Activated CD8-positive, alpha-beta T cell treated with anti-CD3 and anti-CD28 coated beads, Interleukin-2, amount 10 ng/mL, durations not matched to agents 7 days and 5 days (primary cell): ENCODE measurements at places on chromosomes 3 and 15.

DNA sequence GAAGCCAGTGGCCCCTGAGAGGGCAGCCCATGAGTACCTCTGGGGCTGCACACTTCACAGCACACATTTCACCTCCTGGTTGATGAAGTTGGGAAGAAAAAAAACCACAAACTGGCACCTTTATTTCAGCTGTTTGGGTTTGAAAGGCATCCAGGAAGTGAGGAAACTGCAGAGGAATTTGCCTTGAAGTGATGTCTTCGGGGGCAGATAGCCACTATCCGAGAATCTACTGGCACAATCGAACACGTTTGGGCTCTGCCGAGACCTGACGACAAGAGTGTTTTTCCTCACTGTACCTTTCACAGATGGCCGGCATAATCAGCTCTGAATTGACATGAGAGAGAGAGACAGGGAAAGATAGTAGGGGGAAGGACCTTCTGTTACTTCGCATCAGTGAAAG lies 59.7 kb downstream of the LRIG1 start:
- no peak for DNase-seq

- DNase-seq = no peak
Observed at GRCh38 chr15:52491472-52491871, 37.2 kb downstream of the MYO5A start.

DNA sequence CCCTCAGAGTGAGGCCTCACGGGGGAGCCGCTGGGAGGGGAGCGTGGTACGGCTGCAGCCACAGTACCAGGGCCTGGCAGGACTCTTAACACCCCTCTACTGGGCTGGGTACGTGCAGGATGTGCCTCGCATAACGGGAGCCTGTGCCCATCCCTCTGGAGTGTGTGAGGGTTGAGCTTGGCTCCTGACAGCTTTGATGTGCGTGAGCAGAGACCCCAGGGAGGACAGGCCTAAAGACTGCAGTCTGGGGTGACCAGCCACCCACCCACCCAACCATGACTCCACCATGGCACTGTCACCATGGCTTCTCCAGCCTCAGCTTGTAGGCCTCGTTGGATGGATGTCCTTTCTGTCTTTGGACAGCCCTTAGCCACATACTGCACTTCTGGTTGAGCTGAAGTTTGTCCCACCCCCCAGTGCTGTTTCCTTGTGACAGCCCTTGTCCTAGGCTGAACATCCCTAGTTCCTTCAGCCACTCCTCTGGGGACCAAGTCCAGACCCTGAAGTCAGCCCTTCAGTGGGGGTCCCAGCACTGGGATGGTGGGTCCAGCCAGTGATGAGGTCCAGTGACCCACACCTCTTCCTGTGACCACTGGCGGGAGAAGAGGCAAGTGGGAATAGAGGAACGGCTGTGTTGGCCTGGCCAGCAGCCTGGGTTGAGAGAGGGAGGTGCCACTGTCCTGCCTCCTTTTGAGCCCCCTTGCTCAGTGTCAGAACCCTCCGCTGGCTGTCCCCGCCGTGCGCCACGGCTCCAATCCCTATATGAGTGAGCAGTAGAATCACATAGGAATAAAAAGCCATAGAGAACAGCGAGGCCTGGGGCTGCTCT lies 6.1 kb downstream of the GLYCTK start:
- DNase-seq = no peak

- DNase-seq = no peak
Observed at GRCh38 chr3:119809249-119810017, 27.5 kb downstream of the NR1I2 start.

GRCh38 chr3:173688216-173688842 lies 290.8 kb downstream of the NLGN1 start:
- DNase-seq = no peak

- DNase-seq = peak; percentile 38
Observed at GRCh38 chr3:48241796-48242455, 1.0 kb downstream of the ZNF589 start.

DNA sequence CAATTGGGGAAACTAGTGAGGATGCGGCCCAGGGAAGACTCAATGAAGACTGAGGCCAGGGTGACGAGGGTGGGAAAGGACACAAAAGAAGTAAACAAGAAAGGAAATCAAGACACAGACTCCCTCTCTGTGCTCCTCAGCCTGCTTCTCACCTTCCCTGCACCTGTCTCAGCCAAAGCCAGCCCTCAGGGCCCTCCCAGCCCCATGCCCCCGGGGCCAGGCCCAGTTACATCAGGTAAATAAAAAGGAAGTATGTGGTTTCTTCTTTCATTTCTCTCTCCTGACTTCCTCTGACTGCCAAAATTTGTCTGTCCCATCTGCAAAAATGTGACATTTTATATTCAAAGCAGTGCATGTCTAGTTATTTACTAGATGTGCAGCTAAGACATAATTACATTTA lies 328.0 kb downstream of the UACA start:
- DNase-seq = no peak

DNA sequence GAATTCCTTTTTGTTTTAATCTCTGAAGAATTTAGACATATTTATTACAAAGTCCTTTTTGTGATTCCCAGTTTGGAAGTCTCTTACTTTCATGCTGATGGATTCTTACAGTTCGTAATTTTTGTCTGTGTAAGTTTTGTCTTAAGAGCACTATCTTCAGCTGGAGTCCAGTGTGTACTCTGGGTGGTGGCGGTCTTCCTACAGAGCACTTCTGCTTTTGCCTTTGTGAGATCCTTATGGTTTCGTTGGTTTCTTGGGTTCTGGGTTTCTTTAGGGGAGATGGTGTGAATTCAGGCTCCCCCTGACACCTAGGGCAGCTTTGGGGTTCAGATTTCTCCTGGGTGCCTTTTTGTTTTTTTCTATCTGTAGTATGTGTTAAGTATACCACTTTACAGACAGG lies 45.3 kb downstream of the PLS1 start:
- DNase-seq = no peak

DNA sequence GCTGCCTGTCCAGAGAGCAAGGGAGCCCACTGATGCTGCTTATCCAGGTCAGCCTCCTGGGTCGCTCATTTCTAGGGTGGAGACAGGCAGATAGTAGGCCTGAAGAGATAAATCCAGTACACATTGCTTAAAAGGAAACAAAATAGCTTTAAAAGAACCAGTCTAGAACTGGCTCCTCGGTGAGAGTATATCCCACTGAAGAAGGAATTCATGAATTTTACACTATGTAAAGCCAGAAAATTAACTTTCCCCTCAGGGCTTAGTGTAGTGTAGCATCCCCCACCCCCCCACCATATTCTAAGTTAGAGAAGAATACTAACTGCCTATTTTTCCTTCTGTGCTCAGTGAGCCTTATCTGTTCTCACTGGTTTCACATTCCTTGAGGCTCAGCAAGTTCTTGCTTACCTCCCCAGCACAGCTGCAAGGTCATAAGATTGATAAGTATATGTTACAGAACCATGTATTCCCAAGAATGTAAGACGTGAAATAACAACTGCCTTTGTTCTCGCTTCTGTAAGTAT lies 30.5 kb upstream of the NOX5 start:
- no peak for DNase-seq

DNA sequence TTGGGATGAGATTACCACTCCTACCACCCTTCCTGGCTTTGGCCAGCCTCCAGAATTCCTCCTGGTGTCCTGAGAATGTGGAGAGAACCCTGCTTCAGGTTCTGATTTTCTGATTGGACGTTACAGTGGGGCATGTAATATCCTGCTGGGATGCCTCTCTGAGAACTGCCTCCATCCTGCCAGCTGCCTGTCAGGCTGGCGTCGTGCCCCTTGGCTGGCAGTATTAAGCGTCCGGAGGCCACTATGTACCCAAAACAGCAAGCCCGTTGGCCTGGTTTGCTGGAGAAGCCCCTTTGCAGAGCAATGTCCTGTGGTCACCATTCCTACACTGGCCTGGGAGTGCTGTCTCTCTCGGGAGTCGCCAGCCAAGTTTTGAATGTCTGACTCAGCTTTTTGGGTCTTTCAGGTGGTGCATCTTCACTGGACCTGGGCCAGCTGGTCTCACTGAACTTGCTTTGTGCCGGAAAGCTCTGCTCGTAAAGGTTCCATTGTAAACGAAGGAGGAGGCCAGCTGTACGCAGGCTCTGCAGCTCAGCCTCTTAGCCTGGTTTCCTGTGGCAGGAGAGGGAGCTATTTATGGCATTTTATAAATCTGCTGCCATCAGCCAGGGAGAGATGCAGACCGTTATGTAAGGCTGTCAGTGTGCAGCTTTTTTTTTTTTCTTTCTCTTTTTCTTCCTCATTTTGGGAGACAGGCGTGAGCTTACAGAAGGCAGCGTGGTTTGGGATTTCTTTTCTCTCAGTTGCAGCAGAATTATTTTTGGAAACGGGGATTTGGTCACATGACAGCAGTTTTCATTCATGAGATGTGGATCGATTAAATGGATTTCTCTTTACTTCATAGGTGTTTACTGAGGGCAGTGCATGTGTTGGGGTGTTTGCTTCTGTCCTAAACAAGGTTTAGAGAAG lies 19.0 kb upstream of the TRAK1 start:
- no peak for DNase-seq

GRCh38 chr3:172517859-172518466 lies 5.3 kb downstream of the TNFSF10 start:
- DNase-seq = peak; percentile 81

DNA sequence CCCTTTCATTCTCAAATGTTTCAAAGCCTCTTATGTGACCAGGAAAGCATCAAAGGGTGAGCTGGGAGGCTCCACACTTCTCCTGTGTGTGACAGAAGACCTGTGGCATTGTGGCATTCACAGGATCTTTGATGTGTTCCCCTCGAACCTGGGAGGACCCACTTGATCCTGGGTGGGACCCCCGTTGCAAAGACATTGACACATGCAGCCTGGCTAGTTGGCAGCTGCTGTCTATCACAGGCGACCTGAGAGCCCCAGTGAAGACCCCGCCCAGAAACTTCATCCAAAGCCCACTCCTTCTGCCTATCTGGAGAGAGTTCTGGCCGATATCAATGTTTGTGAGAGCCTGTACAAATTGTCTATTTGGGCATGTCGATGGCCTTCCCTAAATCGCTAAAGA lies 140.4 kb upstream of the ATP2B2 start:
- DNase-seq = no peak

- no peak for DNase-seq
Observed at GRCh38 chr15:69303337-69304181, 4.8 kb downstream of the PAQR5 start.

DNA sequence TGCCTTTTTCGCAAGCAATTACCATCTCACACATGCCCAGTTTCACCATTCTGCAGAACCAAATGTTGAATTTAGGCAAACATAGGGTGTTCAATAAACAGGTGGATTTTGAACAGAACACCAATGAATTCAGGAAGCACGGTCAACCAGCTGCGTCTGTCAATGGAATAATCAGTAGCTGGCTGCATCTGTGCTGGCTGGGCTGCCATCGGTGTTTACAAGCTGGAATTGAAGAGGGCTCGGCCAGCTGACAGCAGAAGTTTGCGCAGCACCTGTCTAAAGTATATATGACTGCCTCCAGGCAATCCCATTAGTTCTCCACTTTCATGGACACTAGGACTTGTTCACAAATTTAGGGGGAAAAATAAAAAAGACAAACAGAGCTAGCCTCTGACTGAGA lies 996.4 kb upstream of the CFAP20DC start:
- DNase-seq = no peak

DNA sequence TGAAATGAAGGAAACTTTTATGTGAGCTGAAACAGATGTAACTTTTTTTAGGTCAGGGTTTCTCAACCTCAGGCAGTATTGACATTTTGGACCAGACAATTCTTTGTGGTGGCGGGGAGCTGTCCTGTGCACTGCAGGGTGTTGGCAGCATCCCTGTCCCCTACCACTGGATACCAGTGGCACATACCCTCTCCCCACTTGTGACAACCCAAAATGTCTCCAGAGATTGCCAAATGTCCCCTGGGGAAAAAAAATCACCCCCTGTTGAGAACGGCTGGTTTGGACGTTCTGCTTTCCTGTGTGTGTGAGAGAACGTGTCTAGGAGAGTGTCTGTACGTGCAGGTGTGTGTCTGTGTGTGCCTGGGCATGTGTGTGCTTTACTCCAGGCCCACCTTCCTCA lies 30.7 kb upstream of the GRIP2 start:
- no peak for DNase-seq

DNA sequence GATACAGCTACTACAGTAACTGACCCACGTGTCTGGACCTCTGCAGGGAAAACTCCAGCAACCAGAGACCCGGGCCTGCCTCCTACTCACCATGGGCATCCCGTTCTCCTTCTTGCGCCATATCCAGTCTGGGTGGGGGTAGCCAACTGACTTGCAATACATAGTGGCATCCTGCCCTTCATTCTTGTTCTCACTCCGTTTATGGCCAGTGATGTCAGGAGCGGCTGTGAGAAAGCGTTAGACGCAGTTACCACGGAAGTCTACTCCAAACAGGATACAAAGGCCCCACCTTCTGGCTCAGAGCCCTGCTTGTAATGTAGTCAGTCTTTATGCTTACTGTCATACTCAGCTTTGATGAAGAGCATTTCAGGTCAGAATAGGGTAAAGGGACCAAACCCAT lies 59.6 kb downstream of the NPTN start:
- DNase-seq = no peak

DNA sequence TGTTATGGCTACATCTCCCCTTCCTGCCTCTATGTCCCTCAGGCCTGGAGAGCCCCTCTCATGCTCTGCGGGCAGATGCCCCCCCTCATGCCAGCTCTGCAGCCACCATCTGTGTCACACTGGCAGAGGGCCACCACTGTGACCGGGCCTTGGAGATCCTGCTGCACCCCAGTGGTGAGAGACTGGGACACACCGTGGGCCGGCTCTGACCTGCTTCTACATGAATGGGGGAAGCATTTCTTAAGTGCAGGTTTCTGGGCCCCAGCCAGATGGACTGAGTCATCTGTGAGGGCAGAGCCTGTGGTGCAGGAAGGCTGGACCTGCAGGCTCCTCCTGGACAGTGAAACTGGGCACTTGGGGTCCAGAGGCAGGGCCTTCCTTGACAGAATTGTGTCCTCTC lies 4.8 kb downstream of the VWA5B2 start:
- DNase-seq = no peak

- no peak for DNase-seq
Observed at GRCh38 chr3:54342676-54343075, 220.3 kb downstream of the CACNA2D3 start.

GRCh38 chr15:39429898-39430357 lies 151.0 kb upstream of the THBS1 start:
- no peak for DNase-seq

DNA sequence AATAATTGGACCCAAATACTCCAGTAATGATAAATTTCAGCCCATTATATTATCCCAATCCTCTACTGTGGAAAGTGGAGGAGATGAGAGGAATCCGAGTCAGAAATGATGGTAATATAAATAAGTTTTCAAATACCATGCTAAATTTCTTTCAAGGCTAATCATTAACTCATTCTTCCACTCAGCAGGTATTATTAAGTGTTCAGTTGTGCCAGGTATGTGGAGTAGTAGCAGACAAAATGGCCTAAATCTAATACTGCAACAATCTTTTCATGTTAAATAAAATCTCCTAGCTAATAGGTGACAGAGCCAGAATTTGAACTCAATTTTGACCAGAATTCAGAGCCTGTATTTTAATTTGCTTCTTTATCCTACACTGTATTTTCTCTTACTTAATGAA lies 538.6 kb upstream of the ROBO2 start:
- no peak for DNase-seq

DNA sequence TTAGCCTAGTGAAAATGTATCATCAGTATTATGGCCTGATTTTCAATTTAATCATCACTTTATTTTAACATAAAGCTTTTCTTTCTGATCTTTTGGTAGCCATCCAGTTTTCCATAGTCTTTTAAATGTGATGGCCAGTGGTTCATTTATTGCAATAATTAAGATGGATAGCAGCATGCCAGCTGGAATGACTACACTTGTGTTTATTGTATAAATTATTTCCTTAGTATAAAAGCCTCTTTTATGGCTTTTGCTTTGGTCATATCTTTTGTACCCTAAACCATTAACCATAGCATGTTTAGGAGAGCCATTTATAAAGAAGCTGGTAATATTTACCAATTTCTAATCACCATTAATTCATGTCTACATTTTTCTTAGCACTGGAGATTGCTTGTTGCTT lies 31.7 kb downstream of the ALCAM start:
- no peak for DNase-seq
